ENCODE measurements at places on chromosomes 4 and X.
A peak's percentile ranks its signal among the peaks of the same experiment; 100 is the strongest.

DNA sequence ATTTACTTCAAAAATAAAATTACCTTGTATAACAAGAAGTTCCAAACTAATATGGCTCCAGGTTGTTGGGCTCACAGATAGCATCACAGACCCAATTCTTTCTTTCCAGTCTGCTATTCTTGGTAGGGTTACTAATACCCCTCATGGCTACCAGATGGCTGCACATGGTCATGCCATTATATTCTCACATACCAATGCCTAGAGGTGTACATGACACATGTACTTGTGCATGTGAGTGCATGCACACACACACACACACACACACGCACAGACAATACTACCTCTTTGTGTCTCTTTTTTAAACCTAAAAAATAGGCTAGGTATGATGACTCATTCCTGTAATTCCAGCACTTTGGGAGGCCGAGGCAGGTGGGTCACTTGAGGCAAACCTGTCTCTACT lies 31.1 kb downstream of the FBXO8 start:
- DNase-seq: no peak

DNA sequence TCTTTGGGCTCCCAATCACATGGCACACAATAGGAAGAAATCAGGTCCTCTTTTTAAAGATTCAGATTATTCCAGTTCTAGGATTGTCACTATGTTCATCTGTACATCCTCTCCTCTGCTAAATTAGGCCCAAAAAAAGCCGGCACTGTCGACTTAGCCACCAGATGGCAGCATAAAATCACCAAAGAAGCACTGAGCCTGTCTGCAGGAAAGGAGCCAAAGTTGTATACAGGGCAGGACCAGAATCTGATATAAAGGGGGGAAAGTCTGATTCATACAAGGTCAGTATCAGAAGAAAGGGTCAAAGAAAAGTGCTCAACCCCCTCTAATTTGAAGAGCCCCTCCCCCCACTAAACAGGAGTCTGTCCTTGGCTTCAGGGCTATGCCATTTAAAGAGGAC lies 292.5 kb downstream of the CHIC1 start:
- peak; percentile 36 for DNase-seq

DNA sequence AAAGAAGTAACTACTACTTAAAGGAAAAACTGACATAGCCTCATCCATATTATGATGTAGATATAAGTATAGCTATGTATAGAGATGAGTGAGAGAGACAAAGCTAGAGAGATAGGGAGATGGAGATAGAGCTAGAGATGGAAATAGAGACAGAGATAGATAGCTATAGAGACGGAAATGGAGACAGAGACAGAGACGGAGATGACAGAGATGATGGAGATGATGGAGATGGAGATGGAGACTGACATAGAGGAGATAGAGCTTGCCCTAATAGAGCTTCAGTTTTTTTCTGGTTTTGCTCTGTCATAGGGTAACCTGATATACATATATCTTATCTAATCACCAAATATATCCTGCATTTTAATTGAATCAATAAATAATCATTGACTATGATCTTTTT lies 4.3 kb downstream of the EDNRA start:
- no peak for DNase-seq

DNA sequence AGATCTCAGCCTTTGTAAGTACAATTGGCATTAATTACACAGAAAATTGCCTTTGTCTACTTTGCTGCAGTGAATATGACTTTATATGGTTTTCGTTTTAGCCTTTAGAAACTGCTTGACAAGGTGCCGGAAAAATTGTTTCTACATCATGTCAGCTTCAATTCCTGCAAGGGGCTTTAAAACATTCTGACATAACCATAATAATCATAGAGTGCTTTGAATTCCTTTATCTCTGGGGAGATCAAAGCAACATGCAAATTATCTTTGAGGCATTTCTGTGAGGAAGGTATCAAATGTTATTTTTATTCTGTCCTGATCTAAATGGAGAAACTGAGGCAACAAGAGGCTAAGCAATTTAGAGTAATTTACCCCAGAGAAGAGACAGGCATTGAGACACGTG lies 57.8 kb downstream of the MMRN1 start:
- no peak for DNase-seq

DNA sequence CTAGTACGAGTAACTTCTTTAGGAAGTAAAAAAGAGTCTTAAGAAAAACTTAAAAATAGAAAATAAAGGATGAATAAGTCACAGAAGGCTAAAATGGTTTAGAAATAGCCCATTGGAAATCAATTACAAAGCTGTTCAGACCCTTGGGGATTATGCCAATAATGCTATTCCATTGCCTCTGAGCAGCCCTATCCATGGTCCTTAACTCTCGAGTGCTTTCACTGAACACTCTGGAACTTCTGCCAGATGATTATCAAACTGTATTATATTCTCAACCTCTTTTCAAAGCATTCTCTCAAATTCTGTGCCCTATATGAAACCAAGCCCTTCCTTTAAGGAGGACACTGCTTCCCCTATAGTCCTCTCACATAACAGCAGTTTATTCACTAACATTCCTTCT lies 17.0 kb downstream of the SLC9B1 start:
- DNase-seq: no peak

- peak; percentile 53 for DNase-seq
These were observed 180.7 kb upstream of the PGRMC2 start for GRCh38 chr4:128468123-128468989.

DNA sequence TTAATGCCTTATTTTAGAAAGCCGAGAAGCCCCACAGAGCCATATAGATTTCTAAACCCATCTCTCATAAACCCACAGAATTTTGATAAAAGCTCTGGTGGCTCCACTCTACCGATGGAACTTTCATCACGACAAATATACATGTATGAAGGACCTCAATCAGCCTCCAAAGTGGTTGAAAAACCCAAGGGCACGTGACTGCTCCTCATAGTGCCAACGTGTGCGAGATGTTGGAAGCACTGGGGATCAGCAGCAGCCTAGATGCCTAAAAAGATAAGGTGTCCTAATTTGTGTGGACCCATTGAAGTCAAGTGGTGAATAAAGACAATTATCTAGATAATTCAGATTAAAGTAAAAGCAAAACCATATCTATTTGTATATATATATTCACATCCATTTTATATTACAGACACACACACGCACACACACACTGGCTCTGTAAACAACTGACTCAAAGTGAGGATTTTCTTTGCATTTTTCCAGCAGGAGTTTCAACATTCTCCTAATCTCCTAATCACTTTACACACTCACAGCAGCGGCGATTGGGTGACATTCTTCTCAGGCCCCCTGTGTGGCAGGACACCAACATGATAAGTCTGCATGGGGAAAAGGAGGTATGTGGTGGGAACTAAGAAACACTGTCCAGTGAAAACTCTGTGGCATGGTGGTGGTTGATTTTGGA lies 2.8 kb upstream of the PITX2 start:
- no peak for DNase-seq

GRCh38 chr4:176291748-176292147 lies 22.7 kb upstream of the ASB5 start:
- DNase-seq: no peak

GRCh38 chr4:162959046-162959445 lies 207.6 kb downstream of the NAF1 start:
- DNase-seq: no peak

DNA sequence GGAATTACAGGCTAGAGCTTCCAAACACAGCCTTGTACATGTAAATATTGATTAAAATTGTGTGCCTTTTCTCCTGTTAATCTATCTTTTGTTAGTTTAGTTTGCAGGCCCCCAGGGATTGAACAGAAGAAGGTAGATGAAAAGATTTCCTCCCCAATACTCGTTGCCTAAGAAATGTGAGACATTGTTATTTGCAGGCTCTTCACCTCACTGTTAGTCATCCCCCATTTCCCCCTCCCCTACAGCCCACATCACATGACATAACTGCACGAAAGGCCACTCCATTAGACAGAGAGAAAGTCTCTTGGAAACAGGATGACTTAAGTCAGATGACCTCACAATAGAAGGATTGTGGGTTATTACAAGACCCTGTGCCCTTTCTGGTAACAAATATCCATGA lies 13.3 kb upstream of the MID1 start:
- no peak for DNase-seq

DNA sequence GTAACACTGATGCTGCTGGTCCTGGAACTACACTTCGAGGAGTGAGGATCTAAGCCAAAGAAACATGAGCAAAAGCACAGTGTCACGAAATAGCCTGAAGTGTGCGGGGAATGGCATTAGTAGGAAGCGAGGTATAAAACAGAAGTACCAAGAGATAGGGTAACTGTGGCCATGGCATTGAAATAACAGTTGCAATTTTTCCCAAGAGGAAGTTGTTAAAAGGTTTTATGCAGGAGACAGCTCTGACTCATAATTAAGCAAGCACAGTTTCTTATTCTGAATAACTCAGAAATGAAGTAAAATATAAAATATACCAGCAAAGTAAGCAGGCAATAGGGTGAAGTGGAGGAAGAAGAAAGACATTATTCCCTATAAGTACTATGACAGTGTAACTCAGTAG lies 90.3 kb upstream of the TMEM150C start:
- no peak for DNase-seq
